ENCODE measurements at places on chromosomes 1 and 21.

DNA sequence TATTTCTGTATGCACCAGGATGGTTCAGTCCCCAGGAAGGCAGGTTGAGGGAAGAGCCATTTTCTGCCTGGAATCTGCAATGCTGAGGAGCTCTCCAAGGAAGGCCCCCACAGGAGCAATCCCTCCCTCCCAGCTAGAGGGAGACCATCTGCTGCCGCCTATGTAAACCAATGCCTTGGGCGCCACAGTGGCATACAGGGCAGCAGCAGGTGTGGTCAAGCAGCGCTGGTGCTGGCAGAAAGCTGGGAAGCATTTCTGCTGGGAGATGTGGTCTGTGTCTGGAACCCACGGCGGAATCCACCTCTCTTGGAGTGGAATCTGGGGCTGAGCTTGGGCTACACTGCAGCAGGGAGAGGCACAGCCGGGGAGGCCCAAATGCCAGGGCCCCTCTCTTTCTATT, 283.3 kb downstream of the RRAGC start:
- DNase-seq = no peak

GRCh38 chr1:203600782-203601513, 25.7 kb upstream of the ATP2B4 start:
- no peak for DNase-seq

GRCh38 chr1:221708076-221708571, 33.8 kb downstream of the DUSP10 start:
- peak; percentile 11 for DNase-seq

DNA sequence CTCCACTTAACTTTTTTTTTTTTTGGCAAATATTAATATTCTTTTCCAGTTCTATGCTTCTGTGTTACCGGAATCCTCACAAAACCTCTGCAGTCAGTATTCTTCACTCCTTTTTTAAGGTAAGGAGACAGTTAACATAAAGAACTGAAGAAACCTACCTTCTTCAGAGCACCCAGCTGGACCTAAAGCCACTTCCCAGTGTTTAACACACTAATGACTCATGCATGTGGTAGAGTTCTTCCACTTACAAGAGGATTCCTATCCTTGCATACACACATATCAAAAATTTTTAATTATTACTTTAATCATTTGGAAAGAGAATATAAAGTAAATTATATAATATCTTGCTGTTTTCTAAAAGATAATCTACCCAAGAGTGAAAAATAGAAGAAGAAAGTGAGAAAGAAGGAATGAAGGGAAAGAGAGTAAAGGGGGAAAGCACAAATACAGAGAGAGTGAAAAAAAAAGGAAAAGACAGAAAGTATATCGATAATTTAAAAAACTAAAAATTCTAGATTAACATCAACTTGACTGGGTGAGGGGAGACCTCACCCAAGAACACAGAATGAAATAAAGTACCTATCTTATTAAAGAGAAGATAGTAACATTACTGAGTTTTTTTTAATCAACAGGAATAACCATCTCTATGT, 54.9 kb downstream of the ENAH start:
- DNase-seq = no peak

GRCh38 chr1:209522826-209523225, 60.7 kb upstream of the CAMK1G start:
- DNase-seq = no peak

- no peak for DNase-seq
Measured at GRCh38 chr1:78176448-78176847, 130.7 kb downstream of the GIPC2 start.

- no peak for DNase-seq
Measured at GRCh38 chr1:15683345-15684039, 628 bp upstream of the PLEKHM2 start.

DNA sequence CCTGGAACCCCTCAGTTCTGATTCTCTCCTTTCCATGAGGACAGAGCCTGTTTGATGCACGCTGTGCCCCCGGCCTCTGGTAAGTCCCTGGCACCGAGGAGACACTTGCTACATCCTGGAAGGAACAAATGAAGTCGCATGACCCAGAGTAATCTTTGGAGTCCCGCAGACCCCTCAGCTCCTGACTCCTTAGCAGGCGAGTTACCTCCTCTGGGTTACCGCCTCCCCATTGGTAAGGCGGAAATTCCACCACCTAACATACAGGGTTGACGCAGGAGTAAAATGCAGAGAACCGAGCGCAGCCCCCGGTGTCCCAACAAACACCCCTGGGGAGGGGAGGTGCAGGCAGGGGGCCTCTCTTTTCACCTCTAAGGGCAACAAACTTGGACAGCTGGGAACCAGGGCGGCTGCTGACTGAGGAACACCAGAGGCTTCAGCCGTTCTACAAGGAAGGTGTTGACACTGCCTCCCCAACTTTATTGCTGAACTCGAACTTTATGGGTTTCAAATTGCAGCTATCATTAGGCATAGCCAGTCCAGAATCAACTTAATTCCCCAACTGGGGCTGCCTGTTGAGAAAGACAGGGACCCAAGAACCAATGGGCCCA, 115.3 kb upstream of the IFFO2 start:
- no peak for DNase-seq

DNA sequence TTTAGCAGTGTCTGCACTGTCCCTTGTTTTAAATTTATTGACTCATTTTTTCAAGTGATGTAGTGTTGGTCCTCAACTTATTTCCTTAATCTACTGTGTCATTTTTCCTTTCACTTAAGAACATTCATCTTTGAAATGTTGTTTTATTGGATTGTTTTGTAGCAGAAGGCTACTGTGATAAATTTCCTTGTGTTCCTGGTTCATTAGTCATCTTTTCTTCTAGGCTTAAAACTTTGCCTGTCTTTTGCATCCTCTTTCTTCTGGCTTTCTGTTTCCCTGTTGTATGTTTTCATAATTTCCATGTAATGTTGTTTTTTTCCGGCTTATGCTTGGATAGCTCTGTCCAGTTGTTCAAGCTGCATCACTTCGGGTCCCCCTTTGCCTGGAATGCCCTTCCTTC, 61.9 kb downstream of the UBE2T start:
- DNase-seq = no peak

DNA sequence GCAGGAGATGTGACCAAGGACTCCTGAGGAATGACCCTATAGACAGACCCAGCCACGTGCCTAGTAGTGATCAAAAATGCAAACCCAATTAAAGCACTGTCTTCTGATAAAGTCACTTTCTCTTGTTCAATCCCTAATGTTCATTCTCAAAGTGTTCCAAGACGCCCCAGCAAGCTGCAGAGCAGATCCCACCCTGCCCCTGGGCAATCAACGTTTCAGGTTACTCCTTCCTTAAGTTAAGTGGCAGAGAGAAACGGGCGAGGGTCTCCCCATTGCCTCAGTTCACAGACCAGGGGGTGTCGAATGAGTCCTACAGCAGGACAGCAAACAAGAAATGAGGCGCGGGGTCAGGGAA, 699 bp upstream of the RGS2 start:
- DNase-seq = no peak

GRCh38 chr1:13699510-13699909, 478 bp upstream of the PRDM2 start:
- no peak for DNase-seq

- peak; percentile 82 for DNase-seq
Measured at GRCh38 chr1:31027693-31028526, 37.6 kb downstream of the PUM1 start.
